Peyer's patch (tissue), 4 donors: ENCODE measurements at places on chromosomes 3 and 15. TPM values are rescaled to one million over a fixed set of nuclear protein-coding genes. Genes with fewer than 3 reads are reported as not detected.

- DNase-seq, result no peak
Measured at GRCh38 chr3:152742368-152743347, 92.3 kb upstream of the P2RY1 start.

- peak; percentile 80 for DNase-seq
Measured at GRCh38 chr3:195859061-195859845, 47.5 kb upstream of the MUC4 start.

DNA sequence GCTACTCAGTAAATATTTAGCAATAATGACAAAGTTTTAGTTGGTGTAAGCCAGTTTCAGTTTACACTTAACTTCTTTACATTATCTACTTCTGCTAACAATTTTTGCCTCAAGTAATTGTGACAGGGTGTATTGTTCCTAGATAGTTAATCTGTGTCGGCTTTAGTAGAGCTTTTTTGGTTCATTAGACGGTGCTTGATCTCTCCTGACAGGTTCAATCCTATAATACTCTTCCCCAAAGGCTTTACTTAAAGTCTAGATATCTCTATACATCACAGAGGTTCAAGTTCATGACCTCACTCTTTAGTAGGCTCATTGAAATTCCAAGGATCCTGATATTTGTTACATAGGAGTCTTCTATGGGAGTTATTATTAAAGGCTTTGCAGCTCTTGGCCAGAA, 365.6 kb upstream of the DPPA4 start:
- DNase-seq, result no peak

DNA sequence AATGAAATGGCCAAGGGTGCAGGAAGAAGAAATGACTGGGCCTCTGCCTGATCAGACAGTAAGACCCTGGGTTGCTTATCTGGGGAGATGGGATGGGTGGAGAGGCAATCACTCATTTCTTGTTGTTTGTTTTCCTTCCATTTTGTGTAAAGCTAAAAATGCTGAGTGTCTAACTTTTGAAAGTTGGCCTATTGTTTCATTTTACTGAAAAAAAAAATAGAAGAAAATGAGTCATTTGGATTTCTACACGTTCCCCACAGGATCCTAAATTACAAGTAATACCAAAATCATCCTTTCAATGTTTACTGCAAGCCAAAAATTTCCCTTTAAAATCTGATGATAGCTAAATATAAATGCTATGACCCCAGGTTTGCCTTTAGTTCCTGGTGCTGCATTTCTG, 30.6 kb downstream of the PTX3 start:
- no peak for DNase-seq

DNA sequence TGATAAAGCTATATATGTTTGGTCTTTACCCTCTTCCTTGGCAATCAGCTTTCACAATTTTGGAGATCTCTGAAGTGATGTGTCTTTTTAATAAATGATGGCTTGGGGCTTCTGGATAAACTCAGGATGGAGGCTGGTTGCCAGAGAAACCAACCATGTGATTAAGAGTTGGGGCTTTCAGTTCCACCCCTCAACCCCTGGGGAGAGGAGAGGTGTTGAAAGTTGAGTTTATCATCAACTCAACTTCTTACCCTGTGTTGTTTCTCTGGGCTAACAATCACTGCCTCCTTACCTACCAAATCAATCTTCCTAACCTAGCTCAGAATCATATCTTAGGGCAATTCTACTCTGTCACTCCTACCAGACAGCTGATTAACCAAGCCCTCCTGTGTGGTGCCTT, 735.8 kb downstream of the ZPLD1 start:
- no peak for DNase-seq

DNA sequence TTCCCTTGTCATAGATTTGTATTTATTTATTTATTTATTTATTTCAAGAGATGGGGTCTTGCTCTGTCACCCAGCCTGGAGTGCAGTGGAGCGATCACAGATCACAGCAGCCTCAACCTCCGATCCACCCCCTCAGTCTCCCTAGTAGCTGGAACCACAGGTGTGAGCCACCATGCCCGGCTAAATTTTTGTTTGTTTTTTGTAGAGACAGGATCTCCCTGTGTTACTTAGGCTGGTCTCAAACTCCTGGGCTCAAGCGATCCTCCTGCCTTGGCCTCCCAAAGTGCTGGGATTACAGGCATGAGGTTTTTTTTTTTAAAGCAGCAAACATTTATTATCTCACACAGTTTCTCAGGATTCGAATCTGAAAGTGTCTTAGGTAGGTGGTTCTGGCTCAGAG, 2.5 kb downstream of the TTBK2 start:
- DNase-seq, result no peak

GRCh38 chr3:102290241-102290640, 144.6 kb upstream of the ZPLD1 start:
- no peak for DNase-seq

DNA sequence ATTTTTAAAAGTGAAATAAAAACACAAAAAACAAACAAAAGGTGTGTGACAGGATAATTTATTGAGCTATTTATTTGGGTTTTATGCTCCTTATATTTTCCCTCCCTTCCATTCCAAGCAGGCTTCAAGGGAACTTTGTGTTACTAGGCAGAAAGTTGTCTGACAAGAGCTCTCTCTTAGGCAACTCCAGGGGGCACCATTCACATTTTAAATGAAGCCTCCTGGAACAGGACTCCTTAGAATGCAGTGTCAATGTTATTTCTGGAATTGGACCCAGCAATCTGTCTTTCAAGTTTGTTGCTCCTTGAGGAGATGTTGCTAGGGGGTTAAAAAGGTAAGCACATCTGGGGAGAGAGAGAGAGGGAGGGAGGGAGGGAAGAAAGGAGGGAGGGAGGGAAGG, 5.4 kb upstream of the RFX7 start:
- no peak for DNase-seq

- no peak for DNase-seq
Measured at GRCh38 chr15:37056177-37057121, 43.9 kb downstream of the MEIS2 start.

DNA sequence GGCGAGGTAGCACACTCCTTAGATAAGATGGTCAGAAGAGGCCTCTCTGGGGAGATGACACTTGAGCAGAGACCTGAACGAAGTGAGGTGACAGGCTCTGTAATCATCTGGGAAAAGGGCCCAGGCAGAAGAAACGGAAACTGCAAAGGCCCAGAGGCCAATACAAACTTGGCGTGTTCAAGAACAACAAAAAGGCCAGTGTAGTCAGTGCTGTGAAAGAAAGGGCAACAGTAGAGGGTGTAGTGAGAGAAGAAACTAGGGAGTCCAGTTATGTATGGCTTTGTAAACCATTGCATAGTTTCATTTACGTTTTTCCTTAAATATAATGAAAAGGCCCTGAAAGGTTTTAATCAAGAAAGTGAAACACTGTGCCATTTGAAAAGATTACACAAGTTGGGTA, 31.8 kb downstream of the PLD1 start:
- no peak for DNase-seq

GRCh38 chr3:4350789-4351163, 47.6 kb downstream of the SETMAR start:
- DNase-seq, result no peak

- no peak for DNase-seq
Measured at GRCh38 chr15:89998141-89998661, 2.9 kb upstream of the ZNF710 start.

- DNase-seq, result no peak
Measured at GRCh38 chr3:23760871-23761373, 44.8 kb upstream of the UBE2E1 start.

DNA sequence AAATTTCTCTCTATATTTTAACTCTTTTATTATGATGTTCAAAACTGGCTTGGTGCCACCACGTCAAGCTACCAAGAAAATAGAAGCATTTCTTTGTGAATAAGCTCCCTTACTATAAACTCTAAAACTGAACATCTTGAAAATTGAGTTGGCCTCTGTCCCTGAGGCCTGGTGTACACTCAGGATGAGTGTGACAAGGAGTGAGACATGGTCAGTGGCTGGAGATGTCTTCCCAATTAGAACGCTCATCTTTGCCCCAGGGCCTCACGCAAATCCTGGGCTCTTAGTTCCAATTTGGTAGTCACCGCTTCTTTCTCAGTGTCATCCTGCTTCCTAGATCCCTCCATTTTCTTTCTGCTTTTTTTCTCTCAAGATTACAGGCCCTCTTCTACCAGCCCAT, 26.2 kb downstream of the SLC2A2 start:
- no peak for DNase-seq

GRCh38 chr3:77309460-77309859, 269.6 kb downstream of the ROBO2 start:
- no peak for DNase-seq

- DNase-seq, result no peak
Measured at GRCh38 chr15:82640672-82641071, 6.5 kb downstream of the CPEB1 start.

DNA sequence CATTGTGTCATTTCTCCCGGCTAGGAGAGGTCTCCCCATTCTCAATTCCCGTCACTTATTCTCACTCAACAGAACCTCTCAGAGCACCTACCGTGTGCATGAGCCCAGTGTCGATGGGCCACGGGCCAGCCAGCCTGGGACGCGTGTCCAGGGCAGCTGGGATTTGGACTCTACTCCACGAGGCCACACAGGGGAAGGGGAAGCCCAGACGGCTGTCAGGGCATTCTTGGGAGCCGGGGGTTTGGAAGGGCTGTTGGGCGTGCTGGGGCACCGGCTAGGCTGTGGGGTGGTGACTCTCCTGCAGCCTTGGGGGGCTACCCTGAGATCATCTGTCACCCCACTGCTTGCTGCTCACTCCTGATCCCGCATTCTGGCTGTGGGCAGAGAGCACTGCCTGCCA, 41.7 kb upstream of the PCSK6 start:
- no peak for DNase-seq

- DNase-seq, result no peak
Measured at GRCh38 chr3:177037241-177037640, 160.0 kb downstream of the TBL1XR1 start.

DNA sequence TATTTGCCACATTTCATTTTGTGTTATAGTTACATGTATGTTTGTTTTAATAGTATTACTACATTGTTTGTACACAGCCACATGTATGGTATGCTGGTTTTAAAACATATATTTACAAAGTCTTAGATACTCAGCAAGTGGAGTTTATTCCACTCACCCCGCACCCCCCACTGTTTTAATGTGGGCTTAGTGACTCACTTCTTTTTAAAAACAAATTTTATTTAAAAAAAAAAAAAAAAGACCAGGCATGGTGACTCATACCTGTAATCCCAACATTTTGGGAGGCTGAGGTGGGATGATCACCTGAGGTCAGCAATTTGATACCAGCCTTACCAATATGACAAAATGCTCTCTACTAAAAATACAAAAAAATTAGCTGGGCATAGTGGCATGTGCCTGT, 26.9 kb upstream of the TJP1 start:
- DNase-seq, result no peak

DNA sequence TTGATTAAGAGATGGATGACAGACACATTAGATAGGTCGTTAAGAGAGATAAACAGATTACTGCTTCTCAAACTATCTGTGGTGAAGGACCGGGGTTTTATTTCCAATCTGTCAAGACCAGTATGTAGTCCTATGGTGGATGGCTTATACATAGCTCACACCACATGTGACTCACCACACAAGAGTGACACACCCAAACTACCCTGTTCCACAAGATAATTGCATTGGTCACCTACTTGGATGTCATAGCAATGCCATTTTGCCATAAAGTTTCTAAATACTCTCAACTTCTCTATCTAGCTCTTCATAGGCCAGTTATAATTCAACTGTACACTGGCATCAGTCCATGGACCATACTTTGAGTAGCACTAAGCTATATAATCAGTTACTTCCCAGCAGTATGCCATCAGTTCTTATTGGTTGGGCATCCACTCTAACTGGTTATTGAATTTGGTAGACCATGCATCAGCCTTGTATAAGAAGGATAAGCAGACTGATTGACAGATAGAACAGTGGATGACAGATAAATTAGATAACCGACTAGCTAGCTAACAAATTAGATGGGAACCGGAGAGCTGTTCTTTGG, 11.6 kb downstream of the WWTR1 start:
- no peak for DNase-seq

DNA sequence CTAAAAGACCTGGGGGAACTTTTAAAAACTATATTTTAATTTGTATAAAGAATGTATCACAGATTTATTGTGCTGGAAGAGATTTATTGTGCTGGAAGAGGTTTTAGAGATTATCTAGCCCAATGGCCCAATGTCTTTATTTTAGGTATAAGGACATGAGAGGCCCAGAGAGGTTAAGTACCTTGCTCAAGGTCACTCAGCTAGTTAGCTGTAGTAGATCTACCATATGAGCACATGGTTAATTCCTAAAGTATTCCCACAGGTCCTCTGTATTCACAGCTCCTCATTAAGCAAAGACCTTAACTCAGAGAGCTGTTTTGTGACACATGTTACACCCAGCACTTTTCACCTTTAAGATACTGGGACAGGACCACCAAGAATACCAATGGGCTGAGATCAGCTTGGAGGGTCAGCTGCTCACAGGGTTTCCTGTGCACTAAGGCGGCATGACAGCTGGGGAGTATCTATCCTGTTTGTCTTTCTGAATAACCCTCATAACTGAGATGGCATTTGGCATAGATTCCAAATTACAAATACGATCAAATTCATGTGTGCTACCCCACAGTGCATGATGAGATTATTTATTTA, 143.1 kb upstream of the TBL1XR1 start:
- DNase-seq, result no peak

- DNase-seq, result no peak
Measured at GRCh38 chr3:13772321-13772745, 107.5 kb downstream of the WNT7A start.

GHSR gene
- total RNA-seq, result not detected

SOX2 gene
- 0.57 TPM for total RNA-seq

ALG3 gene
- total RNA-seq, result 58.7 TPM

COL6A5 gene
- 1.7 TPM for total RNA-seq

IFT80 gene
- 18.0 TPM for total RNA-seq

GP9 gene
- total RNA-seq, result not detected

DUT gene
- total RNA-seq, result 46.5 TPM

ARNT2 gene
- 2.5 TPM for total RNA-seq

ZNF662 gene
- 8.9 TPM for total RNA-seq

TM2D3 gene
- total RNA-seq, result 20.8 TPM
